ENCODE measurements at places on chromosomes 5 and 9.

DNA sequence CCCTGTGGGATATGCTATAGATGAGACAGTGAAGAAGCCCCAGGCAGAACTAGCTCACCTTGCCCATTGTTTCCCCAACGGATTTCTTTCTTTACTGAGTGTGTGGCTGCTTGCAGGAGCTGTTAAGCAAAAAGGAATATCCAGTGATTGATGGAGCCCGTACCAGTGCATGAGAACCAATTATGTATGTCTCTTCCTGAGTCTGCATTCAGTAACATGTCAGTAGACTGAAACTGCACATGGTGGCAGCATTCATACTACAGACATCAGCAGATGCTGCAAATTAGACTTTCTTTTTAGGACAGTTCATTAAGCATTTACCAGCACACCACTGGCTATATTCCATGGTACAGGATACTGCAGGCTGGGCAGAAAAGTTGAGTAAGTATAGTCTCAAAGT lies 90.3 kb upstream of the PLCXD3 start:
- no peak for DNase-seq

DNA sequence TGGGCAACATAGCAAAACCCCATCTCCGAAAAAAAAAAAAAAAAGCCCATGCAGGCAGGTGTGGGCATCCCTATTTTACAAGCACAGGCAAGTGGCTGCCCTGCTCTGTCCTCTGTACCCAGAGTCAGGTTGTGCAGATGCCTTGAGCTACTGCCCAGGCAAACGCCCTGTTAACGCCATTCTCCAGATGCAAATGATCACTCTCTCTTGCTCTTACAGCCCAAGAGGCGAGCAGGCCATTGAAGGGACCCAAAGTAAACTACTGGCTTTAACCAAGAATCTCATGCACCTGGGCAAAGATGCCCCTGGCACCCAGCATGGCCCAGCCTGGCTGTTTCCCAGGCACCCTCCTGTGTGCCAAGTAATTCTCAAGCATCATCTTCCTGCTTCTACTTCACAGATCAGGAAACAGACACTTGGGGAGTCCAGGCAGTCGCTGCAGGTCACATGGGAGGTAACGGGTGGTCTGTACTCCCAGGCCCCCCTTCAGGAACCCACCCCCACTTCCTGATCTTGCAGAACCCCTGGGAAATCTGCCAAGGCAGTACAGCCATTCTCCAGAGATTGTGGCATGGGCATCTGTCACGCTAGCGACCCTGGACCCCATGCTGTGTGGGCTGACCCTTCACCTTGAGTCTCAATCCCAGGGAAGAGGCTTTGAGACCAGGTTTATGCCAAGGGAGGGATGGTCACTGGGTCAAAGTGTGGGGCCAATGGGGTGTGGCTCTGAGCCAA lies 14.2 kb downstream of the EEIG1 start:
- DNase-seq = no peak

DNA sequence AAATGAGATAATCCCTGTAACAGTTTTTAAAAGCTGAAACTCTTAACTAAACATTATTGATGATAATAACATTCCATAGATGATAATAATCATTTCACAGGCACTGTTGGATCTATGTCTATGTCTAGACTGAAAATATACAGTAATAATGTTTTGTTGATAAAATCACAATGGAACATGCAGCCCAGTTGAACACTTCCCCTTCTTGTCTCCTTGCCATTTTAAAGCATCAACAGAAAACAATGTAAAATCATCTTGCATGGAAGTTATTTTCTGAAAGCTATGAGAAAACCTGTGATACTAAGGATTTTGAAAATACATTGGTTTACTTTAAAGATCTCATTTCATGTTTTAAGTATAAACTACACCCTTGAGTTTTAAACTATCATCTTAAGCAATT lies 1.9 kb downstream of the GAPT start:
- no peak for DNase-seq

DNA sequence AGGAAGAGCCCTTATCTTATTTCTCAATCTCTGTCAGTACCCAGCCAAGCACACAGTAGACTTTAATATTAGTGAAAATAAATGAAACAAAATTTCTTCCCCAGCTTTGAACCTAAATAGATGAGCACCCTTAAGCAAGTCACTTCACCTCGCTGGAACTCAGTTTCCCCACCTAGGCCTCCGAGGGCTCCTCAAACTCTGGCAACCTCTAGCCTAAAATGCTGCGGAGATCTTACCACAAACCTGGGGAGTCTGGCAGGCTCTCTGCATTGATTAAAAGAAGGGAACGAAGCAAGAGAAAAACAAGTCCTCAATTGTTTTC lies 326 bp downstream of the RIGI start:
- DNase-seq = no peak

- no peak for DNase-seq
These were observed 116.6 kb upstream of the ABCA1 start for GRCh38 chr9:105044518-105044917.

- DNase-seq = no peak
These were observed 845.2 kb upstream of the CDH18 start for GRCh38 chr5:20833081-20833627.

DNA sequence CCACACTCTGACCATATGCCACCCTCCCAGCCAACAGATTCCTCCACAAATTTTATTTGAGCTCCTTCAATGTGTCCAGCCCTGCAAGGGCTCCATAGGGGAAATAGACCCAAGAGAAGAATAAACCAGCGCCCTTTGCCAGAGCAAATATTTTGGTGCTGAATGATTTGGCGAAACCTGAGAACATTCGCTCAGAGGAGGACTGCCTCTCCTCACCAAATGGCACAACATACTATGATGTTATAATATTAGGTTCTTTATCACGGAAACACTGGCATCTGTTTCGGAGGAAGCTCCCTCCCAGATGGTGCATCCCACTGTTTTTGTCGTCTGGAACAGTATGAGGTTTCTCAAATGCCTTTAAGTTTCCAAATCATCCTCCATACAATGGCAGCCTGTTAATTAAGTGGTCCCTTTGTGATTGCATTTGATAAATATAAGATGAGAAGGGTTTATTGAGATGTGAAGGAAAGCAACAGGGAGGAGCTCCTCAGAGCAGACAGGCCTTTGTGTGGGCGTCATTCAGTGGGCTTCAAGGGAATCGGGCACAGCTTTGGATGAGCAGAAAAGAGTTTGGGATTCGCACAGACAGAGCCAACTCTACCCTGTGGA lies 139.1 kb upstream of the ADRA1B start:
- no peak for DNase-seq

DNA sequence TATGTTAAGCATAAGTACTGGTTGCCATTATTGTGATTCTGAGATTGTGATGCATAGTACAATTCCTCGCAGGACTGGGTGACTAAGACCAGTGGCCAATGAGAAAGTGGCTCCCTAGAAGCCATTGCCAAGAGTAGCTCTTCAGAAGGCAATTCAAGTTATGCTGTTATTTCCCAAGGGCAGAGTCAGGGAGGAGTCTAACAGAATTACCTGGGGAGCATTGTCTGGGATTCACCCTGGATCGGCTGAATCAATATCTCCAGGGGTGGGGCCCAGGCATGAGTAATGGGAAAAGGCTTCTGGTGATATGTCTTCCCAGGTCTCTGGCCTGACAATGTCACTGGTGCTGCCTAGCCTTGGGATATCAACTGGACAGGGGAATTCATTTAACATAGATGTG lies 10.9 kb upstream of the ARHGEF28 start:
- DNase-seq = no peak

DNA sequence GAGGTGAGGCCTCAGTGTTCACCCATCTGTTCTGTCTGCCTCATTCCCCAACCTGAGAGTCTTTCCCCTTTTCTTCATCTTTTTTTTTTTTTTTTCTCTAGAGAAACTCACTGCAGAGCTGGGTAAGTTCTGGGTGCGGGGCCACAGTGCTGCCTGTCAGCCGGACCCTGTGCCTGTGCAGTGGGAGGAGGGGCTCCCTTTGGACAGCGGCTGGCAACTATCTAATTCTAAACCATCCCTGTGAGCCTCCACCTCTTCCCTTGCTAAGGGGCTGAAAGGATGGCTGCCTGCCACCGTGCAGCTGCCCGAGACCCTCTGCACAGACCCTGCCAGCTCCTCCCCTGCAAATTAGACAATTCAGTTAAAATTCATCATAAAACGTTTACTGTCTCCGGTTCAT lies 14.1 kb downstream of the BTNL9 start:
- DNase-seq = no peak

DNA sequence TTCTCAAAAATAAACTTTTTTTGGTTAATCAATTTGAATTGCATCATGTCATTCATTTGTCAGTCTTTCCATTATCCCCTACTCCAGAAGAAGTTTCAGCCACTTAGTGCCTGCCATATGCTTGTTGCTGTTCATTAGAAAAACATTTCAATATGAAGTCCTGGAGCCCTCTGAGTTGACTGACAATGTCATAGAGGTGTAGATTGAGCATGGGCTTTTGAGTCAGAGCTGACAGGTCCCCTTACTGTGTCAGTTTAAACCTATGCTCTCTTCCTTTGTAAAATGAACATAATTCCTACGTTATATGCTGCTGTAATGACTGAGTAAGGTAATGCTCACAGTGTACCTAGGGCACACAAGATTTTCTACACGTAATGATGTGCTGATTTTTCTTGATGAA lies 114.0 kb downstream of the CTNND2 start:
- no peak for DNase-seq

DNA sequence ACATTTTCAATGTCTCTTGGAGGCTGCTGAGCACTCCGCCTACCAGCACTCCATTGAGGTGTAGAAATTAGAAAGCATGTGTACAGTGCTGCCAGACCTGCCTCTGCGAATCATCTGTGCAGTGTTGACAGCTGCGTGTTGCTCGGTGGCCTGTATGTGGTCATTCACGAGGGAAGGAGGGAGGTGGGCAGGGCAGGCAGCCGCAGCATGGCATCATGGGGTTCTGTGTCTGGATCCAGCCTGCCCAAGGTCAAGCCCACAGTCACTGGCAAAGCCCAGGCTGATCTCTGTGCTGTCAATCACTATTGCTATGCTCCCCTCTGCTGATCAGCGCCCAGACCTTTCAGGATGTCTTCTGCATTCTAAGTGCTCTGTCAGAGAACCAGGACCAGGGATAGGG lies 8.0 kb upstream of the PDZD2 start:
- no peak for DNase-seq

- DNase-seq = no peak
These were observed 1.3 kb downstream of the DENND1A start for GRCh38 chr9:123928533-123929176.

DNA sequence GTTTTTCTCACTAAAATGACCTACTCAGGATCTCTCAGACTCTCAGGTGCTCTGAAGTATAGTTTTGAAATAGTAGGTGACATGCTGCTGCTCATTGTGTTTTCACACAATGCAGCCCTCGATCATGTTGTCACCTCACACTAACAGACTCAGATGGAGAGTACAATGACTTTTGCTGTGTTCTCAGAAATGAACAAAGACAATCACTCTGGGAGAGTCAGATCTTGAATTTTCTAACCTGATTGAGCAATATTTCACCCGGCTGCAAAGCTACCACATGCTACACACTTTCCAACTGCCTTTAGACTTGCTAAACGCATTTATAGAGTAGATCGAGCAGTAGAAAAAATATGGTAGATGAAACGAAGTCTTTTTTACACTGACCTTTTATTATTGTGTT lies 113.4 kb downstream of the ST8SIA4 start:
- DNase-seq = no peak

DNA sequence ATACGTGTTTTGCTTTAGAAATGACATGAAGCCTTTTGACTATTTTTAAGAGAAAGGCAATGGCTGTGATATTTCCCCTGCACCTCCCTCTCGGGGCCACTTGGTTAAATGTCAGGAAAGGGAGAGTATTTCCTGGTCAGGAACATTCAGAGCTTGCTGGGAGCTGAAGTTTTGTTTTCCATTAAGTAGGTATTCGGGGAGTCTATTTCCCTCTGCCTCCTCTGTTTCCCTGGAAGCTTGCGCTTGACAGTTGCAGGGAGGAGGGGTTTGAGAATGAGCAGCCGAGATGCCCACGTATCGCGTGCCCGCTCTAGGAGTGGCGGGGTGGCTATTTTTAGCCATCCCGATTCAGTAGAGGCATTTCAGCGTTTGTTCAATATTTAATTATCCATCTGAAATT lies 6.7 kb downstream of the DAB2IP start:
- no peak for DNase-seq

DNA sequence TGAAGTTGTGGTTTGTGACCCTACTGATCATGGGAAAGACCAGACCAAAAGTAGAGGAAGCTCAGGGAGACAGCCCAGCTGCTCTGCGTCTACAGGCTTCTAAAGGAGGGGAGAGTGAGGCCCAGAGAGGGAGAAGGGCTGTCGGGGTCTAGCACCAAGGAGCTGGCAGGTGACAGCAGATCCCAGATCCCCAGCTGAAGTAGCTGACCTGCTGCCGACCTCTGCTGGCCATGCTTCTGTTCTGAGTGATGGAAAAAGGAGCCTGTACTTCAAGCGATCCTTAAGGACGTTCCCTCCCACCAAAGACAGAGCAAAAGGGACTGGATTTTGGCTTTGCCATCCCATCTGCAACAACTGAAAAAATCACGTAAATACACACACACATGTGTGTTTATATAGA lies 22.7 kb upstream of the QSOX2 start:
- no peak for DNase-seq

- no peak for DNase-seq
These were observed 124.7 kb downstream of the FBN2 start for GRCh38 chr5:128413356-128413755.

DNA sequence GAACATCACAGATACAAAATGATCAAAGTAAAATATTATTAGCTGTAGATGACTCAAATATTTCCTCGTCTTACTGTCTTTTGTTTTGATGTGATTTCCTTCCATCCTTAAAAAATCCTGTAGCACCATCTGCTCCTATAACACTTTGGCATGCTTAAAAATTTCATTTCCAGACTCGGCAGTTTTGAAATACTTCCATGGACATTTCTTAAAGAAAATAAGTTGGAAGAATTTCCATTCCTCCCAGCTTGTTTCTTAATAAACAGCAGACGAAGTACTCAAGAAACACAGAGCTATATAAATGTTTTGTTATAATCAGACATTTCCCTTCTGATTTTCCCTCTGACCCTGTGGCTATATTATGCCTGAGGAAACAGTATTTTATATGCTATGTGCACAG lies 41.2 kb upstream of the SVEP1 start:
- DNase-seq = no peak

GRCh38 chr5:173794901-173795416 lies 93.2 kb upstream of the CPEB4 start:
- DNase-seq = no peak

DNA sequence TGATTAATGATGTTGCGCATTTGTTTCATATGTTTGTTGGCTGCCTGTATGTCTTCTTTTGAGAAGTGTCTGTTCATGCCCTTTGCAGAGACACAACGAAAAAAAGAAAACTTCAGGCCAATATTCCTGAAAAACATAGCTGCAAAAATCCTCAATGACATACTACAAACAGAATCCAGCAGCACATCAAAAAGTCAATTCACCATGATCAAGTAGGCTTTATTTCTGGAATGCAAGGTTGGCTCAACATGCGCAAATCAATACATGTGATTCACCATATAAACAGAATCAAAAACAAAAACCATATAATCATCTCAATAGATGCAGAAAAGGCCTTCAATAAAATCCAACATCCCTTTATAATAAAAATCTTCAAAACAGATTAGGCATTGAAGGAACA lies 1.9 kb upstream of the ANKS6 start:
- no peak for DNase-seq
